ENCODE measurements at places on chromosomes 1 and 21.

DNA sequence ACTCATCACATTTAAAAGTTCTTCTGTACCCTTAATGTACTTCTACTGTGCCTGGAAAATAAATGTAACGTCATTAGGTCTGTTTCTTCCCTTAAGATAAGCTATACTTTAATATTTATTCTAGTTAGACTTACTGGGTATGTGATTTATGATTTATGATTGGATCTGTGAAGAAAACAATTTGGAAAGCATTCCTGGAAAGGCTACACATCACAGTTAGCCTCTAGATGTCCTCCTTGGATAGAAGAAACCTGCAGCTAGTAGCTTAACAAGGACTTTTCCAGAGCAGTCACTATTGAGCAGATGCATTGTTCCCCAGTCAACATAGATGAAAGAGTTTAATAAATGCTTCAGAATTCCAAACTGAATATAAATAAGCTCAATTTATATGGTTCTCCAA lies 22.2 kb upstream of the ABL2 start:
- peak; percentile 28 for DNase-seq

GRCh38 chr1:59375321-59376220 lies 78.7 kb downstream of the FGGY start:
- peak; percentile 100 for DNase-seq

DNA sequence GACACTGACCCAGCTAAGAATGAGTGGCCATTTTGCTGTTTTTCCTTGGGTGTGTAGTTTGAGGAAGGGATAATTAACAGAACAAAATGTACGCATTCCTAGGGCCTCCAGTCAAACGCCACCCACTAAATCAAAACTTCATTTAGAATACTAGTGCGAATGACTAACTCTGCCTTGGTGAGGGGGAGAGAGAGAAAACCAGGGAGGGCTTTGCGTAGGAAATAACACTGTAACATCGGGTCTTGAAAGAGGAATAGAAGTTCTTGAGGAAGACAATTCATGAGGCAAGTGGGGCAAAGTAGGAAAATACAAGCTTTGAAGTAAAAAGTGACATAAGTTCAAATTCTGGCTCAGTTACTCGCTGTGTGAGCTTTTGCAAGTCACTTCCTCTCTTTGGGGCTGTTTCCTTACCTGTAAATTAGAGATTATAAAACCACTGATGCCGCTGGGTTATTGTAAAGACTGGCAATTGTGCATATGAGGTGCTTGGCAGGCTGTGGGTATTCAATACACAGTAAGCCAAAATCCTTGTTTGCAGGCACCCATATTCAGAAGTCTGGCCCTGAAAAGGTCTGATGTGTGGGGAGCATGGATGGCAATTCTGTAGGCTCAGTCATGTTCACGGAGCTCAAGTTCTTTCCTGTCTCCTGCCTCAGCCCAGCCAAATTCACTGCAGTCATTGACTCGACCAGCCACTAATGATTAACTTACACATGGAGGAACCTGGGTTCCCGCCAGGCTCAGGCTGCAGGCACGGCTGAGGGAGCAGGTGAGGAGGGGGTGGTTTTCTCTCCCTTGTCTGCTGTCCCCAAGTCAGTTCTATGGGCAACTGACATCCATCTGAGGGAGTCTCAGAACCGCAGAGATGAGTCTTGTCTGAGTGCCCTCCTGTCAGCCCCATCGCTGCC lies 140.3 kb upstream of the CSF3R start:
- no peak for DNase-seq

- DNase-seq: no peak
These were observed 53.8 kb downstream of the B3GALNT2 start for GRCh38 chr1:235450433-235450832.

GRCh38 chr1:159200769-159201168 lies 3.9 kb upstream of the ACKR1 start:
- no peak for DNase-seq

DNA sequence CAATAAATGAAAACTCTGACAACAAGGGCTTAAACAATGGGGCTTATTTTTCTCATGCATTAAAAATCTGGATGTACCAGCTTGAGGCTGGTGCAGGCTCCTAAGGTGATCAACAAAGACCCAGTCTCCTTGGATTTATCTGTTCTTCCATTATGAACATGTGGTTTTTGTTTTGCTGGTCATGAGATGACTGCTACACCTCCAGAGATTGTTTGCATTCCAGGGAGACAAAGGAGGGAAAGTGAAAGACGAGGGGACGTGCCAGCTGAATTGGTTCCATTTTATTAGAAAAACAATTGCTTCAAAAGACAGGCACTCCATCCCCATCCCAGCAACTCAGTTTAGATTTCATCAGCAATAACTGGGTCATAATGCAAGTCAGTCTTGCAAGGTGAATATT lies 90.9 kb upstream of the KCNK1 start:
- no peak for DNase-seq

GRCh38 chr1:23202263-23202749 lies 15.0 kb downstream of the HTR1D start:
- peak; percentile 49 for DNase-seq

DNA sequence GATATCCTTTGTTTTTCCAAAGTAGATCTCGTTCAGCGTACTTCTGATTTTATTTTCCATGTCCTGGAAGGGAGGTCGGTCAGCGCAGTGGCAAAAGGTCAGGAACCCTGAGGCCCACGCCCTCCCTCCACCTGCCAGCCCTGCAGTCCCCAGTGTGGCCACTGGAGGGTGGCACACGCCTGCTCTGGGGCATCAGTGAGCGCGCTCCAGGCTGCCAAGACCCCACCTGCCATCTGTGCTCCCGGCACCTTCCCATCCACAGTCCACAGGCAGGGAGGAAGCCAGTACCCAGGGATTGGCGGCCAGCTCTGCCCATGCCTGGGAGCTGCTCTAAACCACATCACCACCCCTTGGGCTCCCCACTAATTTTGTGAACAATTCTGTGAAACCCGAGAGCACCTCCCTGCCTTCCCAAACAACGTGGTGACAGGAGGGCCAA lies 32.3 kb downstream of the SLC66A1 start:
- peak; percentile 28 for DNase-seq
